ENCODE measurements at places on chromosomes 5 and 9. TPM values are rescaled to one million over a fixed set of nuclear protein-coding genes. Genes with fewer than 3 reads are reported as not detected.

The SPINK6 gene
- total RNA-seq = not detected

The TRPM3 gene
- 49.7 TPM for total RNA-seq

The GALNT10 gene
- 11.6 TPM for total RNA-seq

The CACNA1B gene
- 31.4 TPM for total RNA-seq

The PLPP6 gene
- total RNA-seq = 10.6 TPM

The ACOT12 gene
- total RNA-seq = 2.4 TPM

- no peak for DNase-seq
These were observed 47.0 kb upstream of the MYO10 start for GRCh38 chr5:16983022-16983639.

DNA sequence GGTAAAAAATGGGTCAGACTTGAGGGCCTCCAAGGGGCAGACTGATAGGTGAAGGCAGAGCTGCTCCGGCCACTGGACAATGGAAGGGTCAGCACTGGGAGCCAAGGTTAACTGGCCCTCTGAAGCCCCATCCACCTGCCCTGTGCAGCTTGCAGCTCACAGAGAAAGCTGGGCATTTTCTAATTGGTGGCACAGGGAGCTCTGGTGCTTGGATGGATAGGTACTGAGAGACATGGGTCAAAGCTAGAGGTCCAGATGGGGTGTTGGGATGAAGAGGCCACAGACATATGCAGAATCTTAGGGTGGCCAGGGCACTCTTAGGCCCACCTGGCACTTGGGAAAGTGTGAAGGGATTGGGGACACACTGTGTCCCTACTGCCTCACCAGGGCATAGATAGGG is 29.5 kb upstream of the SARDH start:
- DNase-seq = no peak

DNA sequence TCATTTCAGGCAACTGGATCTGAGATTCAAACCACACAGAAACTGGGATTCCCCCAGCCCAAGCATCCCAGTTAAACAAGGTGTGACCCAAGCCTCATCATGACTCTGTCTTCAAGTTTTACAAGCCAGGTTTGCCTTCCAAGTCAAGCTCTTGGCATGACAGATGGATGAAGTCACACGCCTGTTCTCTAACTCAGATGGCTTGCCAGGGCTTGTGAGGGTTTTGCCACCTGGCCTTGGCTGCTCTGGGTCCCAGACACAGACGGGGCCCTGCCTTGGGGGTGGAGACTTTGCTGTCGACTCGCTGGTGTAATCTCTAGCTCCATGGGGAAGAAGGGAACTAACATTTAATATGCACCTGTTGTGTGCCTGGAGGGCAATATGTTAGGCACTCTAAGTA is 95.8 kb upstream of the RARS1 start:
- no peak for DNase-seq

- no peak for DNase-seq
These were observed 230.5 kb downstream of the SYK start for GRCh38 chr9:91032121-91032531.

DNA sequence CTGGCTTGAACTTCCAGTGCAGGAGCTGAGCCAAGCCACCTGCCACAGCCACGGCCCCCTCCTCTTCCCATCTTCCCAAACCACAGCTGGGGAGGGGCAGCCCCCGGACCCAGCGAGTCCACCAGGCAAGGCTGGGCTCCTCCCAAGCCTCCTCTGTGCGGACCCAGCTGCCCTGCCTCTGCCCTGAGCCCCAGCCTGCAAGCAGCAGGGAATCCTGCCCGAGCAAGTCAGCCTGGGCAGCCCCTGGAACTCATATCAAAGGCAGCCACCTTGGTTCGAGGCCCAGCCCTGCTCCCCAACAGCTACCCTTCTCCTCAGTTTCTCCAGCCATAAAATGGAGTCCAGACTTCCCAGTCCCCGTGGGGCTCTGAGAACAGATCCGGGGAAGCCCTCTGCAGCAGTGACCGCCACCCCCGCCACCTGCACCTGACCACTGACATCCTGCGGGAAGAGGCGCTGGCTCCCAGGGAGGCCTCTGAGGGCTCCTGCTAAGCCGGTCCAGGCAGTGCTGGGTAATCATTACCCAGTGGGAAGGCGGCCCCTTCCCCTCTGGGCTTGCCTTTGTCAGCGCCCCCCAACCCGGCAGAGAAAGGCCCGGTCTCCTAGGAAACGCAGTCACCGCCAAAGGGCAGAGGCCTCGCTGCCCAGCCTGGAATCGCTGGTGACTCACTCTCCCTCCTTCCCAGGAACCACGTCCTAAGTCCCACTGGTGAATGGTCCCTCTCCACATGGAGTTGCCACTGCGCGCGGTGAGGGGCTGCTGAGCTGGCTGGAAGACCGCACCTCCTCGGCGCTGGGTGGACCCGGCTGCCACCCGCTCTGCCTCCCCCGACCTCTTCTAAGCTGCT is 1.5 kb downstream of the VAV2 start:
- no peak for DNase-seq

DNA sequence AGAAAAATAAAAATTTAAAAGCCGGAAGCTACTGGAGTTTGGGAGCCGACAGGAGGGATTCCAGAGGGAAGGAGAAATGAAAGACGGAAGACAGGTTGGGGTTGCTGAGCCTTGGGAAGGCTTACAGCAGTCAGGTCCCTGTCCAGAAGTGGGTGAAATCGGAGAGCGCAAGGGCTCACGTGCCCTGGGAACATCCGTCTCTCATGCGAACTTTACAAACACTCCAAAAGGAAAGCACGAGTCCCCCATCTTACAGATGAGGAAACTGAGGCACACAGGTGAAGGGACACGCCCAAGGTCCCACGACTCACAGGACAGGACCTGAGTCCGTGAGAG is 347 bp upstream of the OLFML2A start:
- DNase-seq = no peak

GRCh38 chr5:172611913-172612312 is 29.1 kb upstream of the NEURL1B start:
- no peak for DNase-seq

DNA sequence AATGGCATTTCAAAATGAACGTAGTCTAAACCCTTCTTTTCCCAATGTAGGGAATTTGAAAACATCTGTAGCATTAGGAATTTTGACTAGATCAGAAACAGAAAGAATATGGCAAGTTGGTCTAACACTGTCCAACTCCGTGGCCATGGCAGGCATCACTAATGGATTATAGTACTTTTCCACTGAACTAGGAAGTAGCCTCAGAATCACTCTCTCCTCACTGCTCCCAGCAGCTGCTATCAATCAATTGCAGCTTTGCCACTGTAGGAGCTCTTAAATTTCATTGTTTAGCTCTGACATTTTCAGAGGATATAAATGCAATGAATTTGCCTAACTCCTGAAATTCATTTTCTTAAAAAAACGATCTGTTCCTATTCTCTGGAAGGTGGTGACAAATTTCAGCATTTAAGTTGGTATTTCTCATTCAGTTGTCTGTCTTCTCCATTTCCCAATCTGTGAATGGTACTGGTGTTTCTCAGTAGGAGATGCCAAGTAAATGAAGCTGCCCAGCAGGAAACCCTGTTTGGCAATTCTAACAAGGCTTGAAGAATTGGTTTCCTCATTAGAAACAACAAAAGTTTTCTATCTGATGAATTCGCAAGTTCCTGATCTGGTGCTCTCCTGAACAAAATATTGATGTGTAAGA is 64.7 kb downstream of the TLR4 start:
- no peak for DNase-seq

GRCh38 chr9:117084221-117084620 is 330.6 kb downstream of the ASTN2 start:
- no peak for DNase-seq

- no peak for DNase-seq
These were observed 26.3 kb downstream of the REEP5 start for GRCh38 chr5:112895682-112896081.

DNA sequence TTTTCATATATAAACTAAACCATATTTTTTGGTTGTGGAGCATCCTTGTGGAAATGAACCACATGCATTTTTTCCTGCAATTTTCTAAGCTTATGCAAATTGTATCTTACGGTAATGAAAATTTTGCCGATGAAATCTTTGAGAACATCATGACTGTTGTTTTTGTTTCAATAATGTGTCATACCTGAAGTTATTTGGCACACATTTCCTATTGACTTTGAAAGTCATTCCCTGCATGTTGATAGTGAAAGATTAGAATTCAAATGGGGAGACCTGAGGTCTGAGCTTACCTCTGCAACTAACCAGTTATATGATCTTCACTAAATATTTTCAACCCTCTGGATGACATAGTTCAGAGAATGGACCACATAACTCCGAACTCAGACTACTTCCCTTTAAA is 88.5 kb downstream of the PRR16 start:
- no peak for DNase-seq

All from cerebellum (tissue), 4 donors.